Thoracic aorta (tissue), 2 donors: ENCODE measurements at places on chromosomes 4 and X. TPM values are rescaled to one million over a fixed set of nuclear protein-coding genes. Genes with fewer than 3 reads are reported as not detected.
A peak's percentile ranks its signal among the peaks of the same experiment; 100 is the strongest.

CDKL2 gene
- 4.7 TPM for total RNA-seq

GRCh38 chr4:41161355-41161754, 53.0 kb downstream of the APBB2 start:
- DNase-seq, result no peak
- H3K27ac ChIP-seq, result no peak overlapping the region
- no peaks in the 10 kb centered on the region for H3K27me3 ChIP-seq
- peaks cover 48% of the 10 kb centered on the region for H3K4me1 ChIP-seq
- no peaks in the 10 kb centered on the region for H3K36me3 ChIP-seq

TLL1 gene
- total RNA-seq, result 3.7 TPM

RHOH gene
- 5.8 TPM for total RNA-seq

STARD8 gene
- total RNA-seq, result 15.8 TPM

DNA sequence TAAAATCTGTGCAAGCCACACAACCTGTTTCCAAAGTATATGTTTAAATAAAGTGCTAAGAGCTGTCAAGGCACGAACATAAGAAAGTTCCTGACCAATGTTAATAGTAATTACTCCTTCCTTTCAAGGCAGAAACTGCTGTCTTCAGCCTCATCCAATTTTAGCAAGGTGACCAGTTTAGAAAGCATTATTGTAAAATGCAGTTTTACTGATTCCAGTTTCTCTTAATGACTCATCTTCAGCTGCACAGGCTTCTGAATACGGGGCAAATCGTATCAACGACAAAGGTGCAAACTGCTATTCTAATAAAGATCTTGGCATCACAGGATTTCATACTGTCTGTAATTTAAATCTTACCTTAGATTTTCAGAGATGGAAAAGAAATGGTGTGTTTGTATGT, 87.5 kb downstream of the PPP3CA start:
- no peaks in the 10 kb centered on the region for H3K36me3 ChIP-seq
- no peaks in the 10 kb centered on the region for H3K27me3 ChIP-seq
- no peak overlapping the region for H3K4me3 ChIP-seq
- H3K4me1 ChIP-seq, result peaks cover 20% of the 10 kb centered on the region
- no peak overlapping the region for H3K27ac ChIP-seq
- no peak for DNase-seq

DNA sequence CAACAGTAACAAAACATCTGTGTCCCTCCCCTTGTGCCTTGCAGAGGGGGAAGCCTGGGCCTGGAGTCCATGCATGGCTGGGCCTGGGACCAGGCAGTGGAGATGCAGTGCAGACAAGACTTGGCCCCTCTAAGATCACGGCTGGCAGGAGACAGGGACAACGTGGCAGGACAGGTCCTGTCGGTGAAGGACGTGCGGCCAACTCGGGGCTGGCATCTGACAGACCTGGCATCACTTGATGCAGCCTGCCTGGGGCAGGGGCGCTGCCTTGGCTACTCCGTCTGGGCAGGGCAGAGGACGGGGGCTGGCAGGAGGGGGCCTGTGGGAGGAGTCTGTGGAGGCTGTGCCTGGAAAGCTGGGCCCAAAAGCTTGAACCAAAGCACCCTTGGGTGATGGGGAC, 112.1 kb downstream of the CPZ start:
- no peak for DNase-seq
- no peak overlapping the region for H3K4me3 ChIP-seq

OPHN1 gene
- total RNA-seq, result 5.0 TPM

SLC6A14 gene
- total RNA-seq, result not detected

GRCh38 chrX:133495464-133496391, 80.4 kb upstream of the GPC4 start:
- H3K4me1 ChIP-seq, result no peaks in the 10 kb centered on the region
- H3K27ac ChIP-seq, result peak overlapping the region; percentile 30
- no peak for DNase-seq
- H3K36me3 ChIP-seq, result no peaks in the 10 kb centered on the region
- H3K4me3 ChIP-seq, result peak overlapping the region; percentile 58
- no peaks in the 10 kb centered on the region for H3K27me3 ChIP-seq

TCEAL5 gene
- total RNA-seq, result 1.2 TPM

DNA sequence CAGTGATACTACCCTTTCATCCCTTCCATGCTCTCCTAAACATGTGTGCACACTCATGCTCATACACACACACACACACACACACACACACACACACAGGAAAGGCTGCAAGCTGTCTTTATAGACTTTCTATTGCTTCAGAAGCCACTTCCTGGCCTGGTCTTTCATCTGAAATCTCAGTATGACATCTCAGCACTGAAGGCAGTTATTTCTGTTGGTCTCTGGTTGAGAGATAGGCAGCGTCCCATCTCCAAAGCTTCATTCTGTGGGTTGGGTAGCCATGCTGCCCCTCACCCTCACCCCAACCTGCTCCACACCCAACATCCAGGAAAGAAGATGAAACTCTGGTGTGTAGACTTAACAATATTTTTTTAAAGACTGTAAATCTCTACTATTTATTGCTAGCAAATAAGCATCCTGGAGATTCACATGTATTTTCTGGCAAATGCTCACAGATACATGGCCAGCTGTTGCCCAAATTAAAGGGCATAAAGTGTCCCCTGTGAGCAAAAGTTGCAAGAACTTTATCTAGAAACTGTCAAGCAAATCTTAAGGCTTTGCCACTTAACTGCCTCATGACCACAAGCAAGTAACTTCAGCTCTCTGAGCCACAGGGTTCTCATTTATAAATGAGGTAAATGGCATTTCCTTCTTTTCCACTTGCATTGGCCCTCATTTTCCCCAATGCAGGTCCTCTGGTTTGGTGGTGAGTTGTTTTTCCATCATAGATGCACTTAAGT, 189.8 kb upstream of the AFF2 start:
- no peaks in the 10 kb centered on the region for H3K27me3 ChIP-seq
- H3K27ac ChIP-seq, result no peak overlapping the region
- H3K4me1 ChIP-seq, result no peaks in the 10 kb centered on the region
- no peaks in the 10 kb centered on the region for H3K36me3 ChIP-seq
- no peak overlapping the region for H3K4me3 ChIP-seq
- no peak for DNase-seq

DNA sequence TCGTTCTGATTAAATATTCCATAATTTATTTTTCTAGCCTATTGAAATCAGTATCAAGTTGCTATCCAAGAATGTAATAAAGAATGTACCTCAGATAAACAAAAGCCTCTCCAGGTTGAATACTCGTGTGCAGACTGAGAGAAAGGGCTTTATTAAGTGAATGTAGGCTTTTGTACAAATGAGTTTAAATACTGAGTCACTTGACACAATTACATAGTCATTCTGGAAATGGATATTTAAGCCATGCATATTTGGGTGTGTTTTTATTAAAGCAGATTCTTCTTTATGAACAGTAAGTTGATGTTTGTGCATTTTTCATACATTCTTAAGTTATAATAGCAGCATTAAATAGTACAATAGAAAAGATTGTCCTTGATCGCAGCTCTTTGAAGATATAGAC, 139.8 kb upstream of the GK2 start:
- no peak overlapping the region for H3K27ac ChIP-seq
- DNase-seq, result no peak
- H3K4me1 ChIP-seq, result peaks cover 18% of the 10 kb centered on the region
- no peaks in the 10 kb centered on the region for H3K36me3 ChIP-seq

GRCh38 chr4:133095591-133095990, 53.5 kb upstream of the PCDH10 start:
- no peak for DNase-seq
- H3K27ac ChIP-seq, result no peak overlapping the region
- H3K4me1 ChIP-seq, result no peaks in the 10 kb centered on the region
- no peaks in the 10 kb centered on the region for H3K36me3 ChIP-seq
- no peaks in the 10 kb centered on the region for H3K27me3 ChIP-seq

CSAG1 gene
- total RNA-seq, result not detected

- DNase-seq, result no peak
- no peaks in the 10 kb centered on the region for H3K27me3 ChIP-seq
- H3K4me1 ChIP-seq, result peaks cover 5% of the 10 kb centered on the region
- H3K4me3 ChIP-seq, result peak overlapping the region; percentile 90
Measured at GRCh38 chr4:104492183-104492771, 2.4 kb downstream of the CXXC4 start.

DNA sequence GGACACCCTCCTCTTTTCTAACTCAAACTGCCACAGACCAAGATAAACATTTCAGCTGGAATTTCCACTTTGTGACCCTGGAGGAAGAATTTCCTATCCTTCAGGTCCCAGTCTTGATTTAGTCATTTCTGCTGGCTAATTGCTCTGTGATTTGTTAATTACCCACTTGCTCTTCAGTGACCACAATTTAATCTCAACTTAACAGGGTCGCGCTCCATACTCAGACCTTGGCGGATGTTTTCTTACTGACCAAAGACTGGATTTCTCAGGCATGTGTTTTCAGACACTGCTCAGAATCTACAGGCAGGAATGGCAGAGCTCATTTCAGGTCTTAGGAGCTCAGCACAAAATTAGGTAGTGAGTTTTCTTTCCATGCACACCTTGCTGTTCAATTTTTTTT, 188.9 kb downstream of the ASMT start:
- DNase-seq, result no peak
- no peak overlapping the region for H3K27ac ChIP-seq
- H3K36me3 ChIP-seq, result no peaks in the 10 kb centered on the region
